Bronchial epithelial cell (primary cell): ENCODE measurements at places on chromosomes 12 and 14. TPM values are rescaled to one million over a fixed set of nuclear protein-coding genes. Genes with fewer than 3 reads are reported as not detected.
A peak's percentile ranks its signal among the peaks of the same experiment; 100 is the strongest.

DNA sequence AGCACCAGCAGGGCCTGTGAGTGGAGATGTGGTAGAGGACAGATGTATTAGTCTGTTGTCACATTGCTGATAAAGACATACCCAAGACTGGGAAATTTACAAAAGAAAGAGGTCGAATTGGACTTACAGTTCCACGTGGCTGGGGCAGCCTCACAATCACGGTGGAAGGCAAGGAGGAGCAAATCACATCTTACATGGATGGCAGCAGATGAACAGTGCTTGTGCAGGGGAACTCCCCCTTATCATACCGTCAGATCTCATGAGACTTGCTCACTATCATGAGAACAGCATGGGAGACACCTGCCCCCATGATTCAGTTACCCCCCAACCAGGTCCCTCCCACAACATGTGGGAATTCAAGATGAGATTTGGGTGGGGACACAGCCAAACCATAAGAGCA lies 361.9 kb downstream of the VRK1 start:
- no peak for DNase-seq

WSCD2 gene
- not detected in 2 replicates for total RNA-seq

GRCh38 chr14:76777721-76778120 lies 16.5 kb downstream of the VASH1 start:
- no peak for DNase-seq

GRCh38 chr12:34346372-34347034 lies 324.2 kb downstream of the ALG10 start:
- no peak for DNase-seq

DNA sequence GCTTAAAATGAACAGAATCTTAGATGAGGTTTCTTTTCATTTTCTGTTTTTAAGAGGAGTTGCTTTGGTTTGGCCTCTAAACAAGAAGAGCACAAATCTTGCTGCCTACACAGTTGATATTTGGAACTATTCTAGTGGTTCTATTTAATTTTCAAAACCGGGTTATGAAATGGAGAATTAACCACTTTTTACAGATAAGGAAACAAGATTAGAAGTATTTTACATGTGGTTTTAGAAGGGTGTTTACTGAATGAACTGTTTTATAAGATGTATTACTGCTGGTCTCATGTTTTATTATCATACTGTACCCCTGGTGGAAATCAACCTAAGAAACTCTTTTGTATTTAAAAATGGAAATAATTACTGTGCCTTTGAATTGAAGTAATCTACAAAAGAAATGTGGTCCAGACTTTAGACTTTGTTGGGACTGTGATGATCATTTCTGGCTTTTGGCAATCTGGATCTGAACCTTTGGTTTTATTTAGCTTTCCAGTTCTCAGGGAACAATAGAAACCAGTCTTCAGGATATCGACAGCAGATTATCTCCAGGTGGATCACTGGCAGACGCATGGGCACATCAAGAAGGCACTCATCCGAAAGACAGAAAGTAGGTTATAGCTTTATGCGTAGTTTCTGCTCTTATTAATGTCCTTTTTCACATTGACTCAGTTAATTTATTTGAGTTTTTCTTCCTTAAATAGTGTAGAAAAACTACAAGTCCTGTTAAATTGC lies 43.2 kb downstream of the TBK1 start:
- no peak for DNase-seq

- no peak for DNase-seq
These were observed 243.3 kb upstream of the CRY1 start for GRCh38 chr12:107336695-107337094.

- DNase-seq: no peak
These were observed 72.8 kb downstream of the PITPNM2 start for GRCh38 chr12:123078120-123078465.

GRCh38 chr12:12032260-12032791 lies 38.4 kb upstream of the BCL2L14 start:
- DNase-seq: no peak

- DNase-seq: no peak
These were observed 8.2 kb downstream of the PDE6H start for GRCh38 chr12:14981049-14981448.

- peak; percentile 20 for DNase-seq
These were observed 162.7 kb downstream of the GRIP1 start for GRCh38 chr12:66516133-66516532.

DTX1 gene
- total RNA-seq: not detected in 2 replicates

DNA sequence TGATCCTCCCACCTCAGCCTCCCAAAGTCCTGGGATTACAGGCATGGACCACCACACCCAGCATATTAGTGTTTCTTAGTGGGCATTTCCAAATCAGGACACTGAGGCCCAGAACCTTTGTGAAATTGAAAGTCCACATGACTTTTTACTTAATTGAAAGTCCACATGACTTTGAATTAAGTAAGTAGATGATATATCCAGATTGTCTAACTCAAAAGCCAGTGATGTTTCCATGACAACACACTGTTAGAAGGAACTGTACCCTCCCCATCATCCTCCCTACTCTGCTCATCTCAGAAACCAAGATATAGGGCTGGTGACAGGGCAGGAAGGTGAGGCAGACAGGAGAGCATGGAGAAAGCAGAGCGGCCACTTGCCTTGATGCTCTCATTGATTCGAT lies 7.2 kb downstream of the MYO1A start:
- DNase-seq: no peak

DNA sequence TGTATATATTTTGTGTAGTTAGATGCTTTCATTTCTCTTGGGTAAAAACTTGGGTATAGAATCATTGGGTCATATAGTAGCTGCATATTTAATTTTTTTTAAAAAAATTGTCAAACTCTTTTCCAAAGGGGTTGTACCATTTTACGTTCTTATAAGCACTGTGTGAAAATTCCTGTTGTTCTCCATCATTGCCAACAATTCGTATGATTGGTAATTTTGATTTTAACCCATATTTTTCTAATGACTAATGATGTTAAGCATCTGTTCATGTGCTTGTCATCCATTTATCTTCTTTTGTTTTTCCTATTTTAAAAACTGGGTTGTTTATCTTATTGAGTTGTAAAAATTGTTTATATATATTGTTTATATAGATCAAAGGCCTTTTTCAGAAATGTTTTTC lies 77.4 kb downstream of the OTOGL start:
- DNase-seq: no peak

GRCh38 chr12:78375461-78375860 lies 489.1 kb upstream of the SYT1 start:
- no peak for DNase-seq

DNA sequence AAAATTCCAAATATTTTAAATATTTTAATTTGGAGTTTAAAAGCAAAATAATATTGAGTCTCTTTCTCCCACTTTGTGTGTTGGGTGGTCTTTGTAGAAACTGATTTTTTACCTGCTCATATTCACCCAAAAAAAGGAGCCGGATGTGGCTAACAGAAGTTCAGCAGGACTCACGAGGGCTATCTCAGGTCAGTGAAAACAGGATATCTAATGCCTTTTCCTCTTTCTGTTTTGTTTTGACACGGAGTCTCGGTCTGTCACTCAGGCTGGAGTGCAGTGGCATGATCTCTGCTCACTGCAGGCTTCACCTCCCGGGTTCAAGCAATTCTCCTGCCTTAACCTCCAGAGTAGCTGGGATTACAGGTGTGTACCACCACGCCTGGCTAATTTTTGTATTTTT lies 30.8 kb downstream of the COA8 start:
- no peak for DNase-seq

- no peak for DNase-seq
These were observed 100.2 kb downstream of the NUMB start for GRCh38 chr14:73358187-73358586.

INSM2 gene
- not detected in 2 replicates for total RNA-seq

CLEC2D gene
- total RNA-seq: 1.9 and 2.6 TPM in 2 replicates

GRCh38 chr12:3261782-3262359 lies 184.7 kb downstream of the TSPAN9 start:
- no peak for DNase-seq

RDH12 gene
- total RNA-seq: 1.3 and 49.8 TPM in 2 replicates

DHH gene
- 0.13 TPM in 1 of 2 replicates, not detected in the other for total RNA-seq

DNA sequence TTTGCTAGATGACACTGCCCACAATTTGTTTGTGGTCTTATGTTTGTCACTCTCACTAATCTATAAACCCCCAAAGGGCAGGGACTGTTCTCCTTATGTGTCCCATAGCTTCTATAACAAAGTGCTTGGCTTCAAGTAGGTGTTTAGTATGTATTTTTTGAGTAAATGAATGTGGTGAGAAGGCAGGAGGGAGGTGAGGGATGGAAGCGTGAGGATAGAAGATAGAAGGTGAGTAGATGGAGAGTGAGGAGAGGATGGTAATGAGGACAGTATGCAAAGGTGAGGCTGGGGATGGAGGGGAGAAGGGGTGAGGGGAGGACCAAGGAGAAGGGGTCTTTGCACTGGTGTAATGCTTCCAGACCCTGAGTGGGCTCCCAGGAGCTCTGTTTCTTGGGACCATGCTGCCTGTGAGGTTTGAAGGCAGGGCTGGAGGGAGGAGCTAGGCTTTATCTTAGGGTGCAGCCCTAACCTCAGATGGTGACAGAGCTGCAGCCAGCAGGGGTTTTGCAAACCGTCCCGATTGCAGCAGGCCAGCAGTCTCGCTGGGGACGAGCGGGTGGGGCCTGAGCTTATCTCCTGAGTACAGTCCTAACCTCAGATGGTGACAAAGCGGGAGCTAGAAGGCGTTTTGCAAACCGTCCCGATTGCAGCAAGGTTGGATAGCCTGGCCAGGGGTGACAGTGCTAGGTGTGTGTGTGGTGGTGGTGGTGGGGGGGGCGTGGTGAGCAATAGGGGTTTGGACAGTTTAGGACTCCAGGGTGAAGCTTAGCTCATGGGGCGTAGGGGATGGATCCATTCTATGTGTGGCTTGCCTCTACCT lies 6.5 kb downstream of the CEBPE start:
- no peak for DNase-seq

DNA sequence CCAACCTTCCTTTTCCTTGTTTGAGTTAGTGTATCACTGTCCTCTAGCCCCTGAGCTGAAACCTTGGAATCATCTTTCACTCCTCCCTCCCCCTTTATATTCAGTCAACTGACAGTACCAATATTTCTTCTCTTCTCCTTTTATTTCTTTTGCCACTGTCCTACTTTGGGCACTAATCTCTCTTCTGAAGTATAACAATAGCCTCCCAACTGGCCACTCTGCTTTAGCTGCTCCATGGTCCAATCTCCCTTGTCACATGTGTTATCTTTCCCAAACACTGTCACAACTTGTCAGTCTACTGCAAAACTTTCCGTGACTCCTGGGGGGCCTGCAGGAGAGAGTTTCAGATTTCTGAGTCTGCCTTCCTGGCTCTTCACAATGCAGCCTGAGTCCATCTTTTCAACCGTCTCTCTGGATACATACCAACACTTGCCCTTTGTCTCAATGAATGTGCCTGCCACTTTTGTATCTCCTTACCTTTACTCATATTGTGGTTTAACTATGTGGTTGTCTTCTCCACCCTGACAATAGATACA lies 471.2 kb downstream of the DIO2 start:
- DNase-seq: no peak

GRCh38 chr12:7581625-7582024 lies 78.0 kb upstream of the CD163 start:
- no peak for DNase-seq

- no peak for DNase-seq
These were observed 10.5 kb upstream of the HHIPL1 start for GRCh38 chr14:99634443-99634842.

- no peak for DNase-seq
These were observed 24.7 kb downstream of the INSM2 start for GRCh38 chr14:35558680-35559079.

- DNase-seq: no peak
These were observed 10.2 kb upstream of the OR11G2 start for GRCh38 chr14:20180486-20180885.

TSPAN31 gene
- 100 and 109 TPM in 2 replicates for total RNA-seq

SLC6A15 gene
- 22.9 and 65.0 TPM in 2 replicates for total RNA-seq

- no peak for DNase-seq
These were observed 329.8 kb upstream of the SFSWAP start for GRCh38 chr12:131380965-131381705.

GRCh38 chr14:94897082-94897481 lies 127.2 kb upstream of the GSC start:
- no peak for DNase-seq

TTC9 gene
- 5.3 and 9.7 TPM in 2 replicates for total RNA-seq

MYL2 gene
- total RNA-seq: not detected in 2 replicates

- no peak for DNase-seq
These were observed 3.4 kb downstream of the MYG1 start for GRCh38 chr12:53302903-53303302.

DNA sequence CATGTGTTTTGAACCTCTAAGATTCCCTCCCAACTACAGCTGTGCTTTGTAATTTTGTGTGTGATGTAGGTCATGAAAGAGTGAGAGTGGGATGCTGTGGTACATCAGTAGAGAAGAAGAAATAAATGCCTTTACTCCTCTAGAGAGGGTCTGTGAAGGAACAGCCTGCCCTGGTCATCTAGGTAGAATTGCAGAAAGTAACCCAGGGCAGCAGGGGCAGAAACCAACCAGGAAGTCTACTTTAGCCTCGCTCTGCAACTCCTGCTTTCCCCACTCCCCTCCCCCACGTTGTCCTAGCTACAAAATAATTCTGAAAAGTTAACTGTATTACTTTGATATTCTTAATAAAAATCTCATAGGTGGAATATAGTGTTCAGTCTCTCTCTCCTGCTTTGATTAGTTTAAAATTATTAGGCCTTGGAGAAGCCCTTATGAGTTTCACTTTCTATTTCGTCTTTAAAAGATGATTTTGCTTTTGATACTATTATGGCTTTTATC lies 7.5 kb downstream of the TBK1 start:
- DNase-seq: no peak

DNA sequence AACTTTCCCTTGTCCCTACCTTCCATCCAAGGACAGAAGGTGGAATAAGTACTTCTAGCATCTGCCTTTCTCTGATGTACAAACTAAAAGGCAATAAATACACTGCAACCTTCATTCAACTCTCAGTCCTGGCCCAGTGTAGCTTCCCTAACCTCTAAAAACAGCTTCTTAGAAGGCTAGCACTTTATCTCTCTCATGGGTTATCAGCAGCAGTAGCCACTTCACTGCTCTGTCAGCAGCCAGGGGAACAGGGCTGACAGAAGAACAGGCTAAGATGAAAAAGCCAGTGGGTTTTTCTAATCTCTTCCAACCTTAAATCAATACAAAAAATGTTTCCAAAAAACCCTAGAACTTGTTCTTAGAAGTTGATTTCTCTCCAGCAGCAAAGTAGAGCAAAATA lies 13.2 kb downstream of the BAZ2A start:
- DNase-seq: no peak

- DNase-seq: no peak
These were observed 32.2 kb upstream of the DICER1 start for GRCh38 chr14:95189367-95190132.
